ENCODE measurements at places on chromosomes 7 and 10. TPM values are rescaled to one million over a fixed set of nuclear protein-coding genes. Genes with fewer than 3 reads are reported as not detected.
A peak's percentile ranks its signal among the peaks of the same experiment; 100 is the strongest.

DNA sequence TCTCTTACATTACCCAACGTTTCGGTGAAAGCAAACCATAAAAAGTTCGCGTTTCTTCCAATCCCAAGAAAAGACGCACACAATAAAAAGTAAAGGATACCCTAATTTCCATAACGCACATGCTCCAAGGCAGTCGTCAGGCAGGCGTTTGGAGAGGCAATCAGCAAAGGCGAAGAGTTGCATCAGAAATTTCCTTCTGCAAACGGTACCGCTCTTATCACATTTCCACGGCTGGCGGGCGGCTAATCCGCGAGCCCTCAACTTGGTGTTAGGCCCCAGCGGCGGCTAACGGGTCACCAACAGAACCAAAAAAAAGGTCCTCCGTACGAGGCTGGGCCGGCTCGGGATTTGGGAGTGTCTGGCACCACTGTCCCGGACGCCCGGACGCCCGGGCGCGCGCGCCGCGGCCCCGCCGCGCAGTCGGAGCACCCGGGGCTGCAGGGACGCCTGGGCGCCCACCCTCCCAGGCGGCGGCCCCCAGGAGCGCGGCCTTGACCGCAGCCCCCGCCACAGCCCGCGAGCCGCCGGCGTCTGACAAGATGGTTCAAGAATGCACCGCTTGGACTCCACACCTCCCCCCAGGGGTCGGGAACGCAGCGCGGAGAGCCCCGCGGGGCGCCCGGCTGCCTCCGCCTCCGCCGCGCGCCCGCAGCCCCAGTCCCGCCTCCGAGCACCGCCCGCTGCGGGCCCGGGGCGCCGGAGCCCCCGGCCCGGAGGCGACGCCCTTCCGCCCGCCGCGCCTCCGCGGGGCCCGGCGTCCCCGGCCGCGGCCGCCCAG, 9.8 kb upstream of the GRB10 start:
- no peak for DNase-seq

DNA sequence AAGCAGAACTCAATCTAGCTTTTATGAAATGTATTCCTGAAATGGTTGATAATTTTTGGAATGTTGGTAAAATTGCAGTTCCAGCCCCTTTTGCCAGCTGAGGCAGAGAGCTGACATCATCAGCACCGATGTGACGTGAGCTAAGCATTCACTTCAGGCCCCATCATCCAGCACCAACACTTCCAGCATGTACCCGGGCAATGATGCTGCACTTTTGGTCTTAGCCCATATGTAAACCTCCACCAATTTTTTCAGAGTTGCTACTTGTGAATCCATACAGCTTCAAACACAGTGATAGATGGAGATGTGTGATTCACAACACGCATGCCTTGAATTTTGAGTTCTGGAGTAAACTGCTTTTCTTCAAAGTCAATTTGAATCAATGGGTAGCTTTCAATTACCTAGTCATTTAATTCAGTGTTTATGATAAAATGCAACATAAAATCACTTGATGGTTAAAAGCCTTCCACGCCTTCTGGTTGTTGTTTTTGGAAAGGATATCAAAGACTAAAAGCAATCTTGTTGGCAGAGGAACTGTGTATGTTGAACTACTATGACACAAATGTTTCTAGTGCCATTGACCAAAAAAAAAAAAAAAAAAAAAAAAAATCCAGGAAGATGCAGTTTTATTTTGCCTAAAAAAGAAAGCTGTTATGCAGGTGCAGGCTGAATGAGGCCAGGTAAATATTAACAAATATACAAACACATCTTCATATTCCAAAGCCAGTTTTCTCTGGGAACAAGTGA, 73.9 kb downstream of the NRP1 start:
- no peak for DNase-seq

GRCh38 chr7:7931626-7932025, 37.0 kb upstream of the GLCCI1 start:
- DNase-seq = no peak

DNA sequence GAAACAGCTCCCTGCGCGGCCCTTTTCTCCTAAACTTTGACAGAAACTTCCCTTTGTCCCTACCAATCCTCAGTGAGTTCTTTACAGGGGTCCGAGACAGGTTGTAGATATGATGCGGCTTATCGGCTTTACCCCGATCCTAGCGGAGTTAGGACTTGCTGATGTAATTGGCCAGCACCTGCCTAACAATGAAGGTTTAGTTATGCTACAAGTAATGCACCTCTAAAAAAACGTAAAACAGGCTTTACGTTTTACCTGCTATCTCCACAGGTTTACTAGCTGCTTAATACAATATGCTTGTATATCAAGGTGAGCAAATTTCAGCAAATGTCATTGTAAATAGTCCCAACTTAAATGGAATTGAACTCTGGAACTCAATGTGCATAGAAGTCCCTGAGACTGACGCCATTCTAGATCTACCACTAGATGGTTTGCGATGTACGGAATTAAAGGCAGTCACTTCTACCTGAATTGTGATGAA, 697 bp upstream of the SNX13 start:
- peak; percentile 14 for DNase-seq

GRCh38 chr7:128059143-128059988, 28.1 kb upstream of the LRRC4 start:
- DNase-seq = no peak

GRCh38 chr7:50618281-50618680, 53.1 kb upstream of the DDC start:
- no peak for DNase-seq

The STEAP2 gene
- polyA plus RNA-seq = not detected

The HIF1AN gene
- polyA plus RNA-seq = 30.1 TPM

The MMP21 gene
- not detected for polyA plus RNA-seq

All from naive B cell (primary cell).